Heart left ventricle (tissue), 16 donors: ENCODE measurements at places on chromosomes 1 and 21. TPM values are rescaled to one million over a fixed set of nuclear protein-coding genes. Genes with fewer than 3 reads are reported as not detected.

DNA sequence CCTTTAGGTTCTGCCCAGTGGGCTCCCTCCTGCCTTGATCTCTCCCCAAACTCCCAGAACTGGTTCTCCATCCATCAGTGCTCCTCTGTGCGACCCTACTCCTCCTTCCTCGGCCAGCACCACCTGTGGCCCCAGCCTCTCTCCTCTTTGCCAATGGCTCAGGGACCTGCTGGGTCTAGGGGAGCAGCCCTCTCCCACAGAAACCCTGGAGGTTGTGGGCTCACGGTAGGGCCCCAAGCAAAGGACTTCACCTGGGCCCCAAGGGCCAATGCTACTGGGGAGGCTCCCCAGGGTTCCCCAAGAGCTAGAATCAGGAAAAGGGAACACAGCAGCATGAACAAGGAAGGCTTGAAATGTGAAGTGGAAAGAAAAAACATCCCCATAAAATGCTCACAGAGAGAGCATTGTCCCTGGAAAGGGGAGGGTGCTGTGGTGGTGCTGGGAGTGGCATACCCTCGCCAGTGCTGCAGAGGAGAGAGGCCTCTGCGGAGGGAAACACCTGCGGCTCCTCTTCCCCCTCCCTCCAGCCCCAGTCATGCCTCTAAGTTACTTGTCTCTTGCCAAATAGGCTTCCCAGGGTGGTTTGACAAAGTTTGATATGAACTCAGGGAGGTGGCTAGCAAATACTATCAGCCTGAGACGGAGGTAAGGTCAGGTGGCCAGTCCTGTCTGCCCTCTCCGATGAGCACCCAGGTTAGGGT is 2.5 kb downstream of the TMEM63A start:
- H3K27ac ChIP-seq: no peak overlapping the region
- no peaks in the 10 kb centered on the region for H3K27me3 ChIP-seq
- DNase-seq: no peak

Gene ADORA1
- total RNA-seq: 7.4 TPM

GRCh38 chr1:84693005-84693404 is 2.7 kb upstream of the SSX2IP start:
- no peaks in the 10 kb centered on the region for H3K36me3 ChIP-seq
- H3K4me1 ChIP-seq: peaks cover 14% of the 10 kb centered on the region
- H3K27ac ChIP-seq: no peak overlapping the region
- H3K4me3 ChIP-seq: peak overlapping the region; percentile 34
- H3K27me3 ChIP-seq: no peaks in the 10 kb centered on the region
- no peak for DNase-seq

DNA sequence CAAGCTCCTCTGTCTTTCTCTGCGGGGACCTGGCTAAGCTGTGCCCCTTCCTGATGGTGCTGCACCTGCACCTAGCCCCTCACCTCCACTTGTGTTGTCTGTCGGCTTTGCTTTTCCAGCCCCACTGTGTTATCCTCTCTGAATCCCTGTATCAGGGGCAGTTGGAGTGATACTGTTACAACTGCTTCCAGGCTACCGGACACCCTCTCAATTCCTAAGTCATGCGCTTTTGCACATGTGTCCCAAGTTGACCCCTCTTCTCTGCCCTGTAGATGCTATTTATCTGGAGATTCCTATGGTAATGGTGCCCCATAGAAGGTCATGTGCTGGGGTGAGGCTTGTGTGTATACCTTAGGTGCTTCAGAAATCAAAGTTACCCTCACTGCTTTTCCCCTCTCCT is 58.9 kb downstream of the TBCE start:
- no peak for DNase-seq
- H3K4me3 ChIP-seq: no peak overlapping the region
- H3K4me1 ChIP-seq: peaks cover 6% of the 10 kb centered on the region
- H3K27me3 ChIP-seq: no peaks in the 10 kb centered on the region

GRCh38 chr1:66140072-66140471 is 347.4 kb downstream of the PDE4B start:
- no peak overlapping the region for H3K27ac ChIP-seq
- H3K4me1 ChIP-seq: no peaks in the 10 kb centered on the region
- no peaks in the 10 kb centered on the region for H3K27me3 ChIP-seq
- H3K4me3 ChIP-seq: no peak overlapping the region
- H3K36me3 ChIP-seq: no peaks in the 10 kb centered on the region

DNA sequence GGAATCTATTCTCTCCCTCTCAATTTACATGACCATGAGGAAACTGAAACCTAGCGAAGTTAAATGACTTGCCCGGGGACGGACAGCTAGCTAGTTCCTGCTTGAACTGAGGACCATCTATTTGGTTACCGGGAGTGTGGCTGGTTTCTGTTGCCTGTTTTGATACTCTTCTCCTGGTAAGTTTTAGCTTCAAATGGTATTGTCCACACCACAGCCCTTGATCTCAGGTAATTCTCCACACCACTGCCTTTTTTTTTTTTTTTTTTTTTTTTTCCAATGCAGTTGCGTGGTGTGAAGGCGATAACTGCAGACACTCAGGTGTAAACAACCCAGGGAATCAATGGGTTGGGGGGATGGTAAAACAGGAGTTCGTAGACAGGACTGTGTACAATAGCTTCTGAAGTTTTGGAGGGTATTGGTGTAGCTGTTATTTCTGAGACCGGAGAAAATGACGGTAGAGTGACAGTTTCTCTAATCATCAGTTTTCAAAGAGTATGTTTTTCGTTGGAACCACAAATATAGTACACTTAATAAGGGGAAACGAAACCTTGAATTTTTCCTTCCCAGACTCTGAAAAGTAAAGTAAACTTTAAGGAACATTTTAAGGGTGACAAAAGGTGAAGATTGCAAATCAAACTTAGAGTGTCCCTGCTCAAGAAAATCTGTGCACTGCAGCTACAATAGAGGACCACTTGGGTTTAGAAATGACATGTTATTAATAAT is 125.3 kb upstream of the CACYBP start:
- H3K4me3 ChIP-seq: peak overlapping the region; percentile 41
- H3K27me3 ChIP-seq: no peaks in the 10 kb centered on the region
- no peaks in the 10 kb centered on the region for H3K4me1 ChIP-seq
- H3K36me3 ChIP-seq: no peaks in the 10 kb centered on the region

Gene MIA3
- 61.9 TPM for total RNA-seq

DNA sequence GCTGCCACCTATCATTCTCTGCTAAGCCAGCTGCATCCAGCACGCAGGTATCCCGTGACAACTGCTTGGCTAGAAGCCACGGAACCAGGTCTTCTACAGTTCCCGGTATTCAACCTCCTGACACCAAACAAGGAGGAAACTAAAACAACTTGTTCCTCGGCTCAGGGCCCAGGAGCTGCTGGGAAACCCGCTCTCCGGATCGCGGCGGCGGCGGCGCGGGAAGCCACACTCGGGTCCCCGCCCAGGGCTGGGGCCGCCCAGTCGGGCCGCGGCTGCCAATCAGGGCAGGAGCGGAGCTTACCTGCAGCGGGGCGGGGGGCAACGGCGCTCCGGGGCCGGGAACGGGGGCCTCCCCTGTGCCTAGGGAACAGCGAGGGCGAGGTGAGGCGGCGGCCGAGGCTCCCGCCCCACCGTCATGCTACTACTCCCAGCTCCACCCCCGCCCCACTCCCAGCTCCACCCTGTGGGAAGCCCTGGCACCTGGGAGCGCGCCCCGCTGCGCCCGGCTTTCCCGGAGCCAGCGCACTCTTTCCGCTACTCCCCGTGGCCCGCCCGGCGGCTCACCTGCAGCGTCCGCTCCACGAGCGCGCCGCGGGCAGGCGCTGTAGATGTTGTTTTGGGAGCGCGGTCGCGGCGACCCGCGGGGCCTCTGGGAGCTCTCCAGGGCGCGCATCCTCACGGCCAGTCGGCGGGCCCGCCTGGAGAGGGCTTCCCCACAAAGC is 12.1 kb downstream of the IL24 start:
- no peak overlapping the region for H3K27ac ChIP-seq
- DNase-seq: peak; percentile 69
- no peaks in the 10 kb centered on the region for H3K27me3 ChIP-seq
- H3K36me3 ChIP-seq: no peaks in the 10 kb centered on the region
- H3K4me1 ChIP-seq: no peaks in the 10 kb centered on the region

DNA sequence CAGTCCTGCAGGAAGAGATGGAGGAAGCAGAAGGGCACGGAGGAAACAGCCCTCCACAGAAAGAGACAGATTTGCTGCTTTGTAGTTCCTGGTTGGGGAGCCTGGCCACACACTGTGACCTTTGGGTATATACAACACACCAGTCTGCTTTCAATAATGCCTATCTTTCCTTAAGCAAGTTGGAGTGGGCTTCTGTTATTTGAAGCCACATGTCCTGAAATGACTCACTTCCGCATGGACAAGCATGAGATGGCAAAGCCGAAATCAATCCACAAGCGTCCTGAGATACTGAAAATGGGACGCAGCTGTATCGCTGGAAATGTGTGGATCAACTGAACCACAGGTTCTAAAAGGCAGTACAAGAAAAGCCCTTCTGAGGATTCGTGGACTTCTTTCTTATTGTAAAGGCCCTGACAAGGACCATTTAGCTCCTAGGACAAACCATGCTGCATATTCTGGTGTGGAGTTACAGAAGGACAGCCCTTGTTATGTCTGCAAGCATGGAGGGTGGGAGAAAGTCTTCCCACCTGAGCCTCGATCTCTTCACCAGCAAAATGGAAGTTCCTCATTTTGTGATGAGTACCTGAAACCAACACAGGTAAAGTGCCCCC is 22.7 kb upstream of the FHAD1 start:
- H3K4me3 ChIP-seq: no peak overlapping the region
- H3K27ac ChIP-seq: peak overlapping the region; percentile 70
- no peaks in the 10 kb centered on the region for H3K4me1 ChIP-seq
- DNase-seq: no peak
- no peaks in the 10 kb centered on the region for H3K27me3 ChIP-seq

GRCh38 chr1:222940906-222941305 is 126.1 kb downstream of the DISP1 start:
- H3K27me3 ChIP-seq: no peaks in the 10 kb centered on the region
- no peak for DNase-seq
- no peak overlapping the region for H3K4me3 ChIP-seq
- no peak overlapping the region for H3K27ac ChIP-seq
- H3K36me3 ChIP-seq: no peaks in the 10 kb centered on the region
